Stimulated activated CD4-positive, alpha-beta T cell treated with anti-CD3 and anti-CD28 coated beads, Interleukin-4, amount 100 ng/mL, for 4 hours (primary cell): ENCODE measurements at places on chromosomes 13 and 19.

GRCh38 chr19:804419-805165 lies 7.3 kb downstream of the PTBP1 start:
- no peak for DNase-seq

DNA sequence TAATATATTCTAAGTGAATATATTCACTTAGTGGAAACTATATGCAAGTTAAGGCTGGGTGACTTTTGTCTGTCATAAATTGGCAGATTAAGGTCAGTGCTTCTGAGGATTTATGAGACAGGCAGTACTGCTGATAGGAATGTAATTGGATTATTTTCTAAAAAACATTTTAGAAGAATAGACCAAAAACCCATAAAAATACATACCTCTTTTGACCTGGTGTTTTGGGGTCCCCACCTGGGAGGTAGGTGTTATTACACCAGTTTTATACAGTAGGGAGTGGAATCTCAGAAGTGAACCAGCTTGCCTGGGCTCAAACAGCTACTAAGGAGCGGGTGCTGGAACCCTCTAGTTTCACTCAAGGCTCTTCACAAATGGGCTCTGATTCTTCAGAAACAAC lies 25.3 kb downstream of the COG3 start:
- no peak for DNase-seq

GRCh38 chr19:31378404-31378803 lies 29.2 kb upstream of the TSHZ3 start:
- no peak for DNase-seq

GRCh38 chr13:108070491-108070890 lies 144.8 kb downstream of the LIG4 start:
- DNase-seq = no peak

DNA sequence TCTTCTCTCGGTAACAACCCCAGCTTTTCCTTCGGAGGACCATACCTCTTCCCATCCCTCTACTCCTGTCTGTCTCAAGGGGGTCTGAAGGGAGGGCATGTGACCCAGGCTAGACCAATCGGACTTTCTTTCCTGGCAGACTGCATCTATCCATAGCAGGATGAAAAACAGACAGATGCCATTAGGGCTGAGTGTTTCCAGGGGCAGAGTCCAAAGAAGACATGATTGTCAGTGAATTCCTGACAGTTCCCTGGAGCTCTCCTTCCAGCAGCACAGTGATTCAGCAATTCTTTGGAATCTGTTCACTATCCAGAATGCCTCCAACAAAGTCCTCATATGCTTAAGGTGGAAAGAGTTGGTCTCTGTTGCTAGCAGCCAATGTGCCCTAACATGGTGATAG lies 189.8 kb downstream of the KCTD12 start:
- no peak for DNase-seq
